ENCODE measurements at places on chromosomes 4 and X. TPM values are rescaled to one million over a fixed set of nuclear protein-coding genes. Genes with fewer than 3 reads are reported as not detected.

DHRSX gene
- 28.3 TPM for total RNA-seq

MAGIX gene
- total RNA-seq: 0.72 TPM

CT55 gene
- total RNA-seq: not detected

MEPE gene
- total RNA-seq: not detected

PRR32 gene
- total RNA-seq: not detected

SPATA18 gene
- 4.7 TPM for total RNA-seq

DUSP21 gene
- total RNA-seq: not detected

EREG gene
- 0.36 TPM for total RNA-seq

MAGEB2 gene
- total RNA-seq: not detected

HERC6 gene
- total RNA-seq: 0.83 TPM

ARR3 gene
- total RNA-seq: not detected

RBM3 gene
- total RNA-seq: 341 TPM

PAGE2 gene
- not detected for total RNA-seq

MAGEA2 gene
- not detected for total RNA-seq

LAP3 gene
- 91.6 TPM for total RNA-seq

TBC1D8B gene
- 10.4 TPM for total RNA-seq

BANK1 gene
- under 0.01 TPM for total RNA-seq

TKTL2 gene
- not detected for total RNA-seq

PGAM4 gene
- total RNA-seq: not detected

Data from IMR-90 (cell line).